CD4-positive, alpha-beta T cell treated with Interferon gamma for 1 hour (primary cell): ENCODE measurements at places on chromosomes 12 and 14.

GRCh38 chr12:132162508-132163031 lies 18.3 kb downstream of the NOC4L start:
- DNase-seq: no peak

GRCh38 chr12:4829793-4830162 lies 79.9 kb upstream of the KCNA1 start:
- DNase-seq: no peak

DNA sequence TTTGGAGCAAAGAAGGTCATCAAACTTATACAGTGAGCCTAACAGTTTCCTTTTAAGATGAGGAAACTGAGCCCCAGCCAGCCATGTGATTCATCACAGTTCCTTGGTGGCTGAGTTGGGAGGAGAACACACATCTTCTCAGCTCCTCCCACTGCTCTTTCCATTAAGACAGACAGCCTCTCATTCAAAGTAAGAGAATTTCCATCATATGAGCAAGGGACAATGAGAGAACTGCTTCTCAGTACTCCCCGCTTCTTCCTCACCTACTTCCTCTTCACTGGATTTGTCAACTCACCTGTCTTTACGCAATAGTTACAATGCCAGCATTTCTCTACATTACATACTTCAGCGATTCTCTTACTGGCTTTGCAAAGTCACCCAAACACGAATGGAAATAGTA lies 2.2 kb downstream of the IFNG start:
- DNase-seq: no peak

GRCh38 chr12:2003676-2004112 lies 563 bp downstream of the DCP1B start:
- no peak for DNase-seq

DNA sequence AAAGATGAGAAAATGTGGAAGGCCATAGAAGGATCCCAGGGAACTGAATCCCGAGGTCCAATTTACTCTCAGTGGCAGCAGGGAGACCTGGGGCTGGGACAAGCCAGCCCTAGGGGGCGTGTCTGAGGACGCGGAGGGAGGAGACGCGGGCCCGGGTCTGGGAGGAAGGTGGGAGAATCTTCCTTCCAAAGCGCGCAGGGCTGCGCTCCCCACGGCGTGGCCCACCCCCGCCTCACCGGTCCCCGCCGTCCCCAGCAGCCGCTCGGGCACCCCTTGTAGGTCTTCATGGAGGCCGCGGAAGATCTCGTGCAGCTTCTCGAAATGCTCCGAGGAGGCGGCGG lies 323 bp downstream of the VTI1B start:
- peak; percentile 27 for DNase-seq

DNA sequence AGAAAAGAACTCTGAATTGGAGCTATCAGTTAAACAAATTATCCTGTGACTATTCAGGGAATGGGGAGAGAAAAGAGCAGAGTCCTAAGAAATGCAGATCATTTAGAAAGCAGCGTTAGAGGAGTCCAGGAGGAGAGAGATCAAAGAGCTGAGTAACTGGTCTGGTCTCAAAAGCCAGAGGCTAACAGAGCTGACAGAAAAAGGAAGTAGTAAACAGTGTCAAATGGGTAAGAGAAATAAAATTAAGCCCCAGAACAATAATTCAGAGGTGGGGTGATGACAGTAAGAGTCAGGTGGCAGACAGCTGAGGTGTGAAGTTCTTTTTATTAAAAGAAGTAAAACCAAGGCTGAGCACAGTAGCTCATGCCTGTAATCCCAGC lies 19.3 kb downstream of the GXYLT1 start:
- DNase-seq: no peak

GRCh38 chr12:84058136-84058535 lies 854.5 kb downstream of the SLC6A15 start:
- no peak for DNase-seq

- no peak for DNase-seq
Observed at GRCh38 chr12:12107678-12108077, 36.9 kb downstream of the BCL2L14 start.
